ENCODE measurements at places on chromosomes 11 and 22.
A peak's percentile ranks its signal among the peaks of the same experiment; 100 is the strongest.

DNA sequence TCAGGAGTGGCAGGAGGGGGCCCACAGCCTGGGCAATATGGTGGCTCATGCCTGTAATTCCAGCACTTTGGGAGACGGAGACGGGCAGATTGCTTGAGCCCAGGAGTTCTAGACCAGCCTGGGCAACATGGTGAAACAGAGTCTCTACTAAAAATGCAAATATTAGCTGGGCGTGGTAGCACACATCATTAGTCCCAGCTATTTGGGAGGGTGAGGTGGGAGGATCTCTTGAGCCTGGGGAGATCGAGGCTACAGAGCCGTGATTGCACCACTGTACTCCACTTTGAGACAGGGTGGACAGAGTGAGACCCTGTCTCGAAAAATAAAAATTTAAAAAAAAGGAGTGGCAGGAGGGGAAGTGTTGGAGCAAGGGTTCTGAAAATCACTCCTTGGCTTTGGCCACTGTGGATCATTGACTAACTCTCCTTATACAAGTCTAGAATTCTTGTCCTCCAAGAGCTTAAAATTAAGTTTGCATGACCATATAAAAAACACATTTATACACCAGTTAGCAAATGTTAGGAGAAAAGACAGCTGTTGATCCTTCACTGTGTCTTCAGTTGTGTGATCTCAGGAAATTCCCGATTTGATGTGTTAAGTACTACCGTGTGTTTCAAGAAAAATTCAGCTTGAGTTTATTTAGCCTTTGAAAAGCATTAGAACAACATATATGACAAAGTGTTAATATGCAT lies 2.3 kb upstream of the WEE1 start:
- DNase-seq = no peak

GRCh38 chr11:76592025-76592914 lies 78.3 kb downstream of the LRRC32 start:
- peak; percentile 35 for DNase-seq

DNA sequence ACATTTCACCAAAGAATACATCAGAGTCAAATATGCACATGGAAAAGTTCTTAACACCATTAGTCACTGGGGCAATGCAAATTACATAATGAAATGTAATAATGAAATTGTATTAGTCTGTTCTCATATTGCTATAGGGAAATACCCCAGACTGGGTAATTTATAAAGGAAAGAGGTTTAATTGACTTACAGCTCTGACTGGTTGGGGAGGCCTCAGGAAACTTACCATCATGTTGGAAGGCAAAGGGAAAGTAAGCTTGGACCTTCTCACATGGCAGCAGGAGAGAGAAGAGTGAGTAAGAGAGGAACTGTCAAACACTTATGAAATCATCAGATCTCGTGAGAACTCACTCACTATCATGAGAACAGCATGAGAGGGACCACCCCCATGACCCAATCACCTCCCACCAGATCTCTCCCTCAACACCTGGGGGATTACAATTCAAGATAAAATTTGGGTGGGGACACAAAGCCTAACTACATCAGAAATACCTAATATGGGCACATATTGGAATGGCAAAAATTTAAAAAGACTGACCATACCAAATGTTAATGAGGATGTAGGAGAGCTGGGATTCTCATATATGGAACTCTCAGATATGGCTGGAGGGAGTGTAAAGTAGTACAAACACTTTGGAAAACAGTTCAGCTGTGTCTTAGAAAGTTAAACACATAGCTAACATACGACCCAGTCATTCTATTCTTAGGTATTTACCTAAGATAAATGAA lies 65.1 kb upstream of the CD44 start:
- DNase-seq = no peak

- peak; percentile 32 for DNase-seq
These were observed 3.1 kb upstream of the SLC35C1 start for GRCh38 chr11:45801723-45802315.

- DNase-seq = no peak
These were observed 259.4 kb downstream of the BUD13 start for GRCh38 chr11:116513278-116513823.

- no peak for DNase-seq
These were observed 17.1 kb upstream of the CCT8L2 start for GRCh38 chr22:16609548-16610261.

All from thymus (tissue), 14 donors.